ENCODE measurements at places on chromosomes 11 and 22. TPM values are rescaled to one million over a fixed set of nuclear protein-coding genes. Genes with fewer than 3 reads are reported as not detected.
A peak's percentile ranks its signal among the peaks of the same experiment; 100 is the strongest.

DNA sequence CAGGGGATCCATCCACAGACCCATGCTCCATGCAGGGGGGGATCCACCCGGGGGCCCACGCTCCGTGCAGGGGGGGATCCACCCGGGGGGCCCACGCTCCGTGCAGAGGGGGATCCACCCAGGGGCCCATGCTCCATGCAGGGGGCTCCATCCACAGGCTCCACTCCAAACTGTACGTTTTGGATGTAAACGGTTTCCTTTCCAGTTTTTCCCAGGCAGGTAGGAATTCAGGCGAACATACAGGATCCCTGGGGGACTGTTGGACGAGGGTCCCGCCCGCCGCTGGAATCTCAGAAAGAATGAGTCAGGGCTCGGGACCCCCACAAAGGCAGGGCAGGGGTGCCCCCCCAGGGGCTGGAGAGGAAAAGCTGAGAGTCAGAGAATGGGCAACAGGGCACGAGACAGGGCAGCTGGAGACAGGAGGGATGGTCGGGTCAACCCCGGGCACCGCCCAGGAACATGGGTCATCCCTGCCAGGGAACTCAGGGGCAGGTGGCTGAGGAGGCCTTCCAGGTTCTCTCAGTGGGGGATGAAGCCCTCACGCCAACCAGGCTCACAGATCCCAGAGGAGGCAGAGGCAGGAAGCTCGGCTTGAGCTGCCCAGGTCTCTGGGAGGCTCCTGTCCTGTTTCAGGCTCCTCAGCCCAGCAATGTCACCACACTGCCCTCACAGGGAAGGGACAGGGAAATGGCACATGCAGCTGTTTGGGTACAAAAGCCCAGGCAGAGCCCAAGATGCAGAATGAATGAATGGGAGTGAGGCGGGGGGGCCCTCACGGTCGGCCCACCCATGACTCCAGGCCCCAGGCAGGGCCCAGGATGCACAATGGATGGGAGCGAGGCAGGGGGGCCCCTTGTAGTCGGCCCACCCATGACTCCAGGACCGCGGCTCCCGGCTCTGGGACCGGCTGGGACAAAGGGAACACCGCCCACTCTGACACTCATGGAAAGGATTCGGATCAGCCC lies 200.2 kb downstream of the BRD1 start:
- DNase-seq, result peak; percentile 12

DNA sequence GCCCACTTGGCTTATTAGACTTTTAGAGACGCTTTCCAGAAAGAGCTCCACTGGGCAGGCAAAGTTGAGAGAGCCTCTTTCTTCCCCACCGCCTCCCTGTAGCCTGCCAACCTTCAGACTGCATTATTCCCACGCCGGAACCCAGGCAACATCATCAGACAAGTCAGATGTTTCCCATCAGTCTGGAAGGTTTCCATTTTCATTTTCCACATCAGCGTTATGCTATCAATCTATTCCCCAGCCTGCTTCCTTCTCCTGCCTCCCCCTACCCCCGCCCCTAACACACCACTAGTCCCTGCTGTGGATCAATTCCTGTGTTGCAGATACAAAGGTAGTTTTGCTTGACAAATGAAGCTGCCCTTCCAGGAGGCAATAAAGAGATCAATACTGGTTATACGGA lies 184.8 kb downstream of the DSCAML1 start:
- no peak for DNase-seq

DNA sequence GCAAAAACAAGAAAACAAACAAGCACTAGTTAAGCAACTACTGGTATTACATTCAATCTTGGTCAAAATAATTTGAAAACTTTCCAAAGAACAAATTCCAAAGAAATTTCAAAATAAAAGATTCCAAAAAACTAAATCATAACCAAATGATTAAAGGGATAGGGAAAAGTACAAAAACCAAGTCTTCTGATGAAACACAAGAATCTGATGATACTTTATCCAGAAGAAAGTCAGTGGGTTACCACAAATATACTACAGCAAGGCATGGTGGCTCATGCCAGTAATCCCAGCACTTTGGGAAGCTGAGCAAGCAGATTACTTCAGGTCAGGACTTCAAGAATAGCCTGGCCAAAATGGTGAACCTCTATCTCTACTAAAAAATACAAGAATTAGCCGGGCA lies 59.1 kb downstream of the NUP98 start:
- no peak for DNase-seq

GRCh38 chr11:21761000-21761399 lies 431.9 kb upstream of the ANO5 start:
- no peak for DNase-seq

- no peak for DNase-seq
These were observed 43.8 kb downstream of the PRR5L start for GRCh38 chr11:36339888-36340287.

Gene HTR3A
- not detected for total RNA-seq

DNA sequence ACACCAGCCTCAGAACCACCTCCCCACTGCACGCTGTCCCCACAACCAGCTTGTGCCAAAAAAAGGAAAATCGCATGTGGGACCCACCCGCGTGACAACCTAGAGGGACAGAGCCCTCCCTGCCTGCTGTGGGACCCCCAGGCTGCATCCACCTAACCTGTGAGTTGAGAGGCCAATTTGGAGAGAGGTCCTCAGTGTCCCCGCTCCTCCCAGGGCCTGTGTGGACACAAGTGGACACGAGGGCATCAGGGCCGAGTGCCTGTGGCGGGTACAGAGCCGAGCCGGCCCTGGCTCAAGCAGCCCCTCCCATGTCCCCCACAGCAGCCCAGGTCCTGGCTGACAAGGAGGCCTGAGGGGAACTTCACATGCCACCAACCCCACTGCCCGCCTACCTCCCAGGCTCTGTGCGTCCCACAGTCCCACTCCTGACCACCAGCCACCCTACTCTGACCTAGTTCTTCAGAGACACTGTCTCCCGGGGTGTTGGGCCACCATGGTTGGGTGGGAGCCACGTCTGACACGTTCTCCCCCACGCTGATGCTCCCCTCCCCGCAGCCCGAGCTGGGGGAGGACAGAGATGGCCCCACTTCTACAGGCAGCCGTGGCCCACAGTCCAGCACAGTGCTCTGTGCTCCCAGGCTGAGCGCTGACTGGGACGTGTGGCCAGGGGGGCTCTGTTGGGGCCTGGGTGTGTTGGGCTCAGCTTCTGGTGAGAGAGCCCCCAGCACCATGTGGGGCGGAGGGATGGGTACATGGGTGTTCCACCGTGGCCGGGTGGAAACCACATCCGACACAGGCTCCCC lies 19.2 kb downstream of the SELENOO start:
- no peak for DNase-seq

GRCh38 chr11:126332221-126332711 lies 23.2 kb upstream of the ST3GAL4 start:
- no peak for DNase-seq

Gene SPTBN2
- 66.8 TPM for total RNA-seq

Gene OR51G2
- total RNA-seq, result not detected

DNA sequence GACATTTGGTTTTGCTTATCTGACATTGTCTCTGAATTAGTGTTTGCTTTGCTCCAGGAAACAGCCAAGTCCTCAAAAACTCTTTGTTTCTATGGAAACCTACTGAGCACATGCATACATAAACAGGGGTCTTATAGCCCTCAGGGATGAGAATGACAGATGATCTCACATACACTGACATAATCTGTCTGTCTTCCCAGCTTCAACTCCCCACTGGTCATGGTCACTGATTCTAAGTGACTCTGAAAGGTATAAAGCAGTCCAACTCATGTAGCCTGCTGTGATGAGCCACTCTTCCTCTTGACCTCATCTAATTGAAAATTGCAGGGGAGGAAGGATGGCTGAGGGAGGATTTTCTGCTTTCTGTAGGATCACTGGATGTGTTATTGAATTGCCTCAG lies 12.6 kb downstream of the ZNF143 start:
- DNase-seq, result no peak

- DNase-seq, result peak; percentile 48
These were observed 43.9 kb downstream of the NFAM1 start for GRCh38 chr22:42388130-42388797.

GRCh38 chr11:124514131-124514530 lies 29.3 kb downstream of the OR8B12 start:
- no peak for DNase-seq

- no peak for DNase-seq
These were observed 25.6 kb downstream of the PANX1 start for GRCh38 chr11:94154095-94154856.

- DNase-seq, result no peak
These were observed 269.0 kb downstream of the FAM76B start for GRCh38 chr11:95520369-95521132.

DNA sequence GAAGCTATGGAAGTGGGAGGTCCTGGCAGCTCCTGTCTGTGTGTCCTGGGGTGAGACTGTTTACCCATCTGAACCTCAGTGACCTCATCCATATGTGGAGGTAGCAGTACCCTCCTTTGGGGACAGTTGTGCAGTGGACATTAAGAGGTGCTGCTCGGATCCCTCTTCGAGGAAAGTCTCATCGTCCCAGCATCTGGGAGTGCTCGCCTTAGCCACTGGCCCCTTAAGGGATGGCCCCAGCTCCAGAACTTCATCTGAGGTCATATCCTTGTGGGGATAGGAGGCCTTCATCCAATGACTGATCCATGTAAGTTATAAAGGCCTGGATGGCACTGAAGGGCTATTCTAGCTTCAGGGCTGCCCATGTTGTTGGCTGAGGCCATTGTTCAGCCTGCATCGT lies 538.1 kb downstream of the MIAT start:
- no peak for DNase-seq

Gene IL17RA
- total RNA-seq, result 5.0 TPM

Gene RAB38
- total RNA-seq, result 12.7 TPM

DNA sequence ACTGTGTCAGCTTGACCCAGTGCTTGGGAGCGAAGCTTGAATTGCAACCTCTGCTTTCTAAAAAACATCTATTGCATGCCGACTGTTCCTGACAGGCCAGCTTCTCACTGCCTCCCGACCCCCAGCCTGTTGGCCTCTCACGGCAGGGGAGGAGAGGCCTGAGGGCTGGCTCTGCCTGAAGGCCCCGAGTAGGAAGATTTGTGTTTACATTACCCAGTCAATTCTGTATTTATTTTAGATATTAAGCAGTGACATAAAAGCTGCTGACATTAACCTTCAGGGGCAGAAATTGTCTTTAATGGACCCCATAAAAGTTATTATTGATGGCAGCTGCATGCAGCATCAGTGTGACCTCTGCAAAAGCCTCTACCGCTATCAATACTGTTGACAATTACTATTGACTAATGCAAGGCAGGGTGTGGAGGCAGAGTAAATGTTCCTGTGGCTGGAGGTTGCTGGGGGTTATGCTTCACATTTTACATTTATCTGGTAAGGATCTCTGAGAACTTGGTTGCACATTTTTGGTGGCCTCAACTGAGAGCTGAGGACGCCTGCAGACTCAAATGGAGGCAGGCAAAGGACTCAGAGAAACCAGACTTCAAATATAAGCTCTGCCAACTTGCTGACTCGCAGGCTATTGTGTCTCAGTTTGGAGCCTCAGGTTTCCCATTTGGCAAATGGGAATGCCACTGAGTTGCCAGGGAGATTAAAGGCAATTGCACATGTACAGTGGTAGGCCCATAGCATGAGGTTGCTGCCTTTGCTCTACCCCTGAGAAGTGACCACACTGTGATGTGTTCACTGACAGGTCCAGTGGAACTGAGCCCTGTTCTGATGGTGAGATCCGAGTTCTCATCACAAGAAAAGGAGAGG lies 380.5 kb downstream of the TENM4 start:
- DNase-seq, result no peak

Gene TMEM86A
- total RNA-seq, result 1.4 TPM

GRCh38 chr11:3156661-3157311 lies 8.3 kb downstream of the OSBPL5 start:
- no peak for DNase-seq

DNA sequence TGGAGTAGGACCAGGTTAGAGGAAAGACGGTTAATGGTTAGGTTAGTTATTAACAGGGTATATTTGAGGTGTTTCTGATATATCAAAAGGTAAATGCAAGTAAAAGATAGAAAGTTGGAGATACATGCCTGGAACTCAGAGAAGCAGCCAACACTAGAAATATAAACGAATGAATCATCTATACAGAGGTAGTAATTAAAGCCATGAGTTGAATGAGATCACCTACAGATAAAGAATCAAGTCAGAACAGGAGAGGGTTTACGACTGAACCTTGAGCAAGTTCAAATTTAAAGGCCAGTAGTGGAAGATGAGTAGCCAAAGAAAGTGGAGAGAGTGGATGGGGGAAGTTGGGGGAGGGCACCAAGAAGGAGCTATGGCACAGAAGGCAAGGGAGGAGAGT lies 73.9 kb downstream of the SPON1 start:
- DNase-seq, result no peak

Gene LINC01488
- total RNA-seq, result not detected

- DNase-seq, result no peak
These were observed 265.8 kb downstream of the TTC28 start for GRCh38 chr22:28413612-28414399.

Measured in PC-9 (cell line).